Temporal lobe (tissue), 4 donors: ENCODE measurements at places on chromosomes 1 and 21. TPM values are rescaled to one million over a fixed set of nuclear protein-coding genes. Genes with fewer than 3 reads are reported as not detected.

LCE2C gene
- total RNA-seq: not detected

HMCN1 gene
- 2.7 TPM for total RNA-seq

CYP4B1 gene
- total RNA-seq: under 0.01 TPM

C1orf226 gene
- total RNA-seq: 2.2 TPM

IRF6 gene
- 0.25 TPM for total RNA-seq

LIN9 gene
- 15.2 TPM for total RNA-seq

DCST2 gene
- total RNA-seq: not detected

KRTAP10-7 gene
- not detected for total RNA-seq

HLCS gene
- total RNA-seq: 19.2 TPM

OR1C1 gene
- total RNA-seq: not detected

TMPRSS2 gene
- total RNA-seq: not detected

S100A14 gene
- total RNA-seq: 0.25 TPM

DNAH14 gene
- total RNA-seq: 16.5 TPM

PDZK1 gene
- total RNA-seq: 2.0 TPM

HUNK gene
- 13.5 TPM for total RNA-seq
